PC-9 (cell line): ENCODE measurements at places on chromosomes 7 and 10.

GRCh38 chr10:58152673-58153263, 114.9 kb downstream of the IPMK start:
- H3K27me3 ChIP-seq, result no peaks in the 10 kb centered on the region
- no peak for DNase-seq
- no peak overlapping the region for H3K27ac ChIP-seq

GRCh38 chr7:36623247-36623646, 101.0 kb downstream of the AOAH start:
- no peak for DNase-seq
- H3K36me3 ChIP-seq, result no peaks in the 10 kb centered on the region
- H3K27me3 ChIP-seq, result peaks cover 98% of the 10 kb centered on the region
- H3K27ac ChIP-seq, result no peak overlapping the region
- H3K4me1 ChIP-seq, result no peaks in the 10 kb centered on the region

GRCh38 chr7:22355620-22356009, 1.3 kb downstream of the RAPGEF5 start:
- no peaks in the 10 kb centered on the region for H3K36me3 ChIP-seq
- H3K4me1 ChIP-seq, result peaks cover 47% of the 10 kb centered on the region
- no peaks in the 10 kb centered on the region for H3K27me3 ChIP-seq
- no peak overlapping the region for H3K27ac ChIP-seq
- peak overlapping the region; percentile 83 for H3K4me3 ChIP-seq

DNA sequence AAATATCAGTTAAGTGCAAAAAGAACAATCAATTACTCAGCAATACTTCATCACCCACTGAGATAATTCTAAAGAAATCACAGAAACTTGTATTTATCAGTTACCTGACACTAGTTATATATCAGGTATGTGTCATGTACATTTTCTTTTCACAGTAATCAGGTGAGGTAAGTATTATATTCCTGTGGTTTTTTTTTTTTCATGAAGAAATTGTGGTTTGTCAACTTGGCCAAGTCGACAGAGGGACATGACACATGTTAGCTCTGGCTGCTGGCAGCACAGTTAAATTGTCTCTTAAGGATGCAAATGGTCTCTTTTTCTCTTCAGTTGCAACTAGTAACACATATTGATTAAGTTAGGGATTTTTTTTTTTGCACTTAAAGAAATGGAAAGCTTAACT, 13.7 kb upstream of the GPR141 start:
- no peaks in the 10 kb centered on the region for H3K36me3 ChIP-seq
- no peaks in the 10 kb centered on the region for H3K4me1 ChIP-seq
- no peaks in the 10 kb centered on the region for H3K27me3 ChIP-seq
- H3K27ac ChIP-seq, result no peak overlapping the region
- no peak overlapping the region for H3K4me3 ChIP-seq

GRCh38 chr7:13035233-13035632, 347.8 kb downstream of the ARL4A start:
- no peaks in the 10 kb centered on the region for H3K36me3 ChIP-seq
- no peaks in the 10 kb centered on the region for H3K27me3 ChIP-seq
- no peak overlapping the region for H3K4me3 ChIP-seq
- no peaks in the 10 kb centered on the region; the same call in 1 of the 2 replicates for H3K4me1 ChIP-seq
- no peak overlapping the region for H3K27ac ChIP-seq

- no peaks in the 10 kb centered on the region for H3K27me3 ChIP-seq
- no peak overlapping the region for H3K27ac ChIP-seq
- DNase-seq, result peak; percentile 44
- H3K4me1 ChIP-seq, result no peaks in the 10 kb centered on the region; the same call in 1 of the 2 replicates
These were observed 19.8 kb downstream of the CEP41 start for GRCh38 chr7:130420943-130421578.

DNA sequence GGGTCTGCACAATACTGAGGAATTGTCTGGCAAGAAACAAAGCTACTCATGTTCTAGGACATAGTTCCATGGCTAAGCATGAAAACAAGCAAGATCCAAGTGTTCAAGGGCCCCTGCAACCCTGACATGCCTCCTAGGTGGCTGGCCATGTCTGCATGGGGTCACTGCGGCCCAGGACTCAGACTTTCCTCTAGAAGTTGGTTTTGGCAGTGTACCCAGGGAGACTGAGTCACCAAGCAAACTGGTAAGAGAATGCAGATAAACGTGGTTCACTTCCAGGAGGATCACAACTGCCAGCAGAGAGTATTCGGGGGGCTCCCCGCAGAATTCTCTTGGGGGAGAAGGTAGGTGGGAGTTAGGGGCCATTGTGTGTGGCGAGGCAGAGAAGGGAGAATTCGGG, 7.4 kb upstream of the PFKFB3 start:
- H3K4me3 ChIP-seq, result no peak overlapping the region
- no peak for DNase-seq
- H3K27ac ChIP-seq, result no peak overlapping the region
- no peaks in the 10 kb centered on the region for H3K27me3 ChIP-seq
- H3K4me1 ChIP-seq, result no peaks in the 10 kb centered on the region
- no peaks in the 10 kb centered on the region for H3K36me3 ChIP-seq
